Glutamatergic neuron (in vitro differentiated cells): ENCODE measurements at places on chromosomes 16 and 17. TPM values are rescaled to one million over a fixed set of nuclear protein-coding genes. Genes with fewer than 3 reads are reported as not detected.

Gene MPP2
- 51.6 TPM for total RNA-seq

Gene CASKIN2
- 22.1 TPM for total RNA-seq

Gene CRYBA1
- 2.7 TPM for total RNA-seq

DNA sequence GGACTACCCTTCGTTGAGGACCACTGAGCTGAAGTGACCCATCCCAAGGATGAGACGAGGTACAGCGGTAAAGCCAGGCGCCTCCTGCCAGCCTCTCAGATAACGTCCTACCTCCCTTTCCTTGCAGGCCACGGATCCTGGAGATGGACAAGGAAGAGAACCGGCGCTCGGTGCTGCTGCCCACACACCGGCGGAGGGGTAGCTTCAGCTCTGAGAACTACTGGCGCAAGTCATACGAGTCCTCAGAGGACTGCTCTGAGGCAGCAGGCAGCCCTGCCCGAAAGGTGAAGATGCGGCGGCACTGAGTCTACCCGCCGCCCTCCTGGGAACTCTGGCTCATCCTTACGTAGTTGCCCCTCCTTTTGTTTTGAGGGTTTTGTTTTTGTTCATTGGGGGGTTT, 17.3 kb upstream of the LLGL1 start:
- DNase-seq: no peak

- no peak for DNase-seq
Observed at GRCh38 chr17:30958187-30958586, 12.7 kb upstream of the RNF135 start.

DNA sequence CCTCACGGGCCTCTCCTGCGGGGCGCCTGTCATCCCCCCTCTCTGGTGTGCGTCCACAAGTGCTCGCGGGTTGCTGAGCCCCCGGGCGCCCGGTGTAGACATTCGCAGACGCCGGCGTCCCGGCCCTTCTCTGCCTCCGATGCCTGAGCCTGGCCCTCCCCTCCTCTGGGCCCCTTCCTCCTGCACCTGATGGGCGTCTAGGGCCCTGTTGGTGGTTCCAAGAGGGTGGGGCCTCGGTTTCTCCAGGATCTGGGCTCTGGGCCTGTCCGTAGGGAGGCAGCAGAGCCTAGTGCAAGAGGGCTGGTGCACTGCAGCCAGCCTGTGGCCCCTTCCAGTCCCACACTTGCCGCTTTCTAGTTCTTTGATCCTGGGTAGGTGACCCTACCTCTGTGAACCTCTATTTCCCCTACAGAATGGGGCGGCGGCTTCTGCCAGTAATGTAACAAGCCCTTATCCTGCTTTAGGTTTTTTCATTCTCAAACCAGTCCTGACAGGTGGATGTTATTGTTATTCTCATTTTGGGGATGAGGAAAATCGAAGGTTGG, 623 bp downstream of the E4F1 start:
- DNase-seq: no peak

- no peak for DNase-seq
Observed at GRCh38 chr16:61465285-61465684, 571.0 kb downstream of the CDH8 start.

DNA sequence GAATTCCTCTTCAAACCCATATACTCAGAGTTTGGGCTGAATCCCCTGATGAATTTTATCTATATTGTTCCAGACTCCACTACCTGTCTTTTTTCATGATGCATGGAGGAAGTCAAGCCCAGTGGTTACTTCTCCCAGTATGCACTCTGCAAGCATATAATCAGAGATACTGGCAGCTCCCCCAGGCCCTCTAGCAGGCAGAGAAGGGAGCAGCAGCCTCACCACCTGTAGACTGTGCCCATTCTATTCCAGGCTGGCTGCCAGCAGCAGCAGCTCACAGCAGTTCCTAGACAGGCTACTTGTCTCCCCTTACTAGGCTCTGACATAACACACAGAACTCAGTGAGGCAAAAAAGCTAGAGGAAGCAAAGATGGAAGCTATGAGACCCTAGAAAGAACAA, 3.4 kb downstream of the MKS1 start:
- DNase-seq: no peak

- no peak for DNase-seq
Observed at GRCh38 chr16:16797239-16797638, 418.3 kb downstream of the NPIPA7 start.

DNA sequence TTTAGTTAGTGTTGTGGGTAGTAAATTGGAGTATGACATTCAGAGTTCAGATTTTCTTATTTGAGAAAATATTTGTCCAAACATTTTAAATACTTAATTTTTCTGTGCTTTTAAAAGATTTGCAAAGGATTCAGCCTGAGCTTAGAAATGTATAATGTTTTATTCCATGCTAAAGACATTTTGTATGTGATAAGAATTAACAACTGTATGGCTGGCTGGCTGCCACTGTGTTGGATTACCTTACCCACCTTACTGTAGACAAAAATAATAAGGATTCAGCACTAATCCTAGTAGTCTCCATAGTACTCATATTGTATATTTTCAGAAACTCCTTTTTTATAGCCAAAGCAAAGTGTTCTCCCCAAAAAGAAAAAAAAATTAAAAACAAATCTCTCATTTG, 74.8 kb downstream of the TANC2 start:
- no peak for DNase-seq

DNA sequence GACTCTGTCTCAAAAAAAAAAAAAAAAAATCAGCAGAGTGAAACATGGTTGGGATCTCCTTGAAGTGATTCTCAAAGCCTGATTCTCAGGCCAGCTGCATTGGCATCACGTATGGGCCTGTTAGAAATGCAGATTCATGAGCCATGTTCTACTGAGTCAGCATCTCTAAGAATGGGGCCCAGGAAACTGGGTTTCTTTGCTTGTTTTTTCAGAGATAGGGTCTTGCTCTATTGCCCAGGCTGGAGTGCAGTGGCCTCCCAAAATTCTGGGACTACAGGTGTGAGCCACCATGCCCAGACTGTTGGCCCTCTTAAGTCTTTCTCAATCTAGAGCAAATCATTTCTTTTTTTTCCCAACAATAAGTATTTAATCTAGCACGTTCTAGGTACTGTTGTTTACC, 47.7 kb downstream of the CDK12 start:
- DNase-seq: no peak

GRCh38 chr17:12665263-12666210, at the start of gene MYOCD:
MYOCD (plus strand) TSS chr17:12665890; CDS start chr17:12666189, 299 bp downstream.
- DNase-seq: peak; percentile 70

- no peak for DNase-seq
Observed at GRCh38 chr17:80068301-80069222, 32.1 kb downstream of the CCDC40 start.

- no peak for DNase-seq
Observed at GRCh38 chr16:53768593-53768992, 64.6 kb downstream of the FTO start.

GRCh38 chr16:28205117-28205899, 6.5 kb downstream of the XPO6 start:
- no peak for DNase-seq
